H1 (cell line): ENCODE measurements at places on chromosomes 6 and 20. TPM values are rescaled to one million over a fixed set of nuclear protein-coding genes. Genes with fewer than 3 reads are reported as not detected.

- no peaks in the 10 kb centered on the region for H3K36me3 ChIP-seq
- H3K27me3 ChIP-seq: no peaks in the 10 kb centered on the region
- no peak overlapping the region for H3K27ac ChIP-seq
- H3K4me1 ChIP-seq: no peaks in the 10 kb centered on the region
- H3K4me3 ChIP-seq: no peak overlapping the region
Observed at GRCh38 chr6:116010790-116011401, 49.8 kb downstream of the FRK start.

- H3K4me3 ChIP-seq: no peak overlapping the region
- no peak for DNase-seq
- no peak overlapping the region for H3K27ac ChIP-seq
- H3K27me3 ChIP-seq: no peaks in the 10 kb centered on the region
- H3K4me1 ChIP-seq: no peaks in the 10 kb centered on the region
- no peaks in the 10 kb centered on the region for H3K36me3 ChIP-seq
Observed at GRCh38 chr6:108380876-108381275, 86.0 kb downstream of the AFG1L start.

HLA-DRA gene
- total RNA-seq: 4.1 and 5.0 TPM in 2 replicates

DNA sequence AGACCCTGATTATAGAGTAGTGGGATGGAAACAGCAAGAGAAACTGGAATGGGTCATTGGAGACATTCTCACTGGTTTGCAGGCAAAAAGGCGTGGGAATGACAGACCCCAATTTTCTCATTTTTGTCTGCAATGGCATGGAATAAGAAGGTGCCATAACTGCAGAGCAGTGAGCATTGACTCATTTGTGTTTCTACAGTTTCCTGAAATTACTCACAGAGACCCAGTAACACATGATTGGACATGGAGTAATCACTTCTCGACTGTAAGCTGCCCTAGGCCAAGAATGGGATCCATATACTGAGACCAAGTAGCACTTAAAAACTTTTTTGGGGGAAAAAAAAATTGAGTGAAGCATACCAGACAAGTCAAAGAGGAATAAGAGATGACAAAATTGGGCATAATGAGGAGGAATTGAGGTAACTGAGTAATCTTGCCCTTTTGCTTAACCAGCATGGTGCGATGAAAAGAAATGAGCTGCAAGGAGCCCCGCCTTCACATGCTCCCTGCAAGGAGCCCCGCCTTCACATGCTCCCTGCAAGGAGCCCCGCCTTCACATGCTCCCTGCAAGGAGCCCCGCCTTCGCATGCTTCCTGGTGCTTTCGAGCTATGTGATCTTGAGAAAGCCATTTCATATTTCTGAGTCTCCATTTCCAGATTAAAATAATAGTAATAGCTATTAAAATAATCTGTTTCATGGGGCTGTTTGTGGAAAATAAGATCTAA is 44.1 kb downstream of the NHSL1 start:
- no peak for DNase-seq
- H3K27me3 ChIP-seq: no peaks in the 10 kb centered on the region

HAO1 gene
- total RNA-seq: not detected in 2 replicates

- H3K36me3 ChIP-seq: no peaks in the 10 kb centered on the region
- H3K27me3 ChIP-seq: no peaks in the 10 kb centered on the region
- no peak overlapping the region for H3K4me3 ChIP-seq
- no peak for DNase-seq
Observed at GRCh38 chr6:142353690-142354089, 51.9 kb downstream of the ADGRG6 start.

BPIFA1 gene
- total RNA-seq: not detected in 2 replicates

PHACTR1 gene
- 17.1 and 17.3 TPM in 2 replicates for total RNA-seq

- H3K27me3 ChIP-seq: no peaks in the 10 kb centered on the region
- no peak for DNase-seq
- no peaks in the 10 kb centered on the region for H3K4me1 ChIP-seq
- H3K27ac ChIP-seq: no peak overlapping the region
Observed at GRCh38 chr6:157941101-157941863, 40.4 kb upstream of the SYNJ2 start.

GRCh38 chr6:104955927-104956730 is 778 bp upstream of the LIN28B start:
- H3K4me1 ChIP-seq: peaks cover 2% of the 10 kb centered on the region; the same call in 1 of the 2 replicates
- H3K36me3 ChIP-seq: peaks cover 21% of the 10 kb centered on the region; the same call in 1 of the 2 replicates
- DNase-seq: peak; percentile 72
- no peaks in the 10 kb centered on the region for H3K27me3 ChIP-seq

IRF4 gene
- total RNA-seq: 2.1 and 4.2 TPM in 2 replicates

- H3K27me3 ChIP-seq: no peaks in the 10 kb centered on the region
- no peaks in the 10 kb centered on the region for H3K4me1 ChIP-seq
- no peak overlapping the region for H3K4me3 ChIP-seq
- no peak overlapping the region for H3K27ac ChIP-seq
Observed at GRCh38 chr6:13668291-13668928, 43.2 kb downstream of the RANBP9 start.

DNA sequence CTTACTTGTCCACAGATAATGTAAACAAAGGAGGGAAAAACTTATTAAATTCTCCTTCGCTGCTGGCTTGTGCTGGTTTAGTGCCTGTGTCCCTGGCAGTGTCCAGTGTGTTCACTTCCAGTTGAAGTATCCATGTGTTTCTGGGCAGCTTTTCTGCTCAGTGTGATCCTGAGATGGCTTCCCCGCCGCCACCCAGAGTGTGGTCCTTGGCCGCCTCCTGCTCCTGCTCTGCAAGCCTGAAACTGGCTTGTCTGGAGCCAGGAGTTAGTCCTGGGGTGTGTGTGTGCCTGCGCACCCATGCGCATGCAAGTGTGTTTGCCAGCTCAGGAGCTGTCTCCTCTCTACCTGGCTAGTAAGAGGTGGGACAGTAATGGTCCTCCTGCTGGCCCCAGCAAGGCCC is 7.2 kb downstream of the BTBD3 start:
- no peak for DNase-seq
- H3K4me1 ChIP-seq: no peaks in the 10 kb centered on the region
- peaks cover 2% of the 10 kb centered on the region; the same call in 1 of the 2 replicates for H3K36me3 ChIP-seq
- no peak overlapping the region for H3K27ac ChIP-seq
- no peaks in the 10 kb centered on the region for H3K27me3 ChIP-seq
- no peak overlapping the region for H3K4me3 ChIP-seq

GRCh38 chr6:47352194-47352920 is 42.7 kb upstream of the TNFRSF21 start:
- H3K4me1 ChIP-seq: no peaks in the 10 kb centered on the region
- no peak for DNase-seq
- no peaks in the 10 kb centered on the region for H3K27me3 ChIP-seq
- H3K27ac ChIP-seq: no peak overlapping the region
- H3K4me3 ChIP-seq: no peak overlapping the region

- DNase-seq: no peak
- H3K27ac ChIP-seq: no peak overlapping the region
- no peak overlapping the region for H3K4me3 ChIP-seq
Observed at GRCh38 chr20:8914421-8914820, 154.5 kb upstream of the PLCB4 start.

- no peak overlapping the region for H3K4me3 ChIP-seq
- H3K4me1 ChIP-seq: peaks cover 27% of the 10 kb centered on the region
- H3K27ac ChIP-seq: no peak overlapping the region
- H3K27me3 ChIP-seq: no peaks in the 10 kb centered on the region
Observed at GRCh38 chr6:41601248-41601549, 37.1 kb upstream of the MDFI start.

- DNase-seq: no peak
- H3K4me1 ChIP-seq: no peaks in the 10 kb centered on the region
- H3K27ac ChIP-seq: no peak overlapping the region
- no peaks in the 10 kb centered on the region for H3K36me3 ChIP-seq
Observed at GRCh38 chr6:47810885-47811284, 29.1 kb downstream of the OPN5 start.

GSTA2 gene
- not detected in 2 replicates for total RNA-seq

DNA sequence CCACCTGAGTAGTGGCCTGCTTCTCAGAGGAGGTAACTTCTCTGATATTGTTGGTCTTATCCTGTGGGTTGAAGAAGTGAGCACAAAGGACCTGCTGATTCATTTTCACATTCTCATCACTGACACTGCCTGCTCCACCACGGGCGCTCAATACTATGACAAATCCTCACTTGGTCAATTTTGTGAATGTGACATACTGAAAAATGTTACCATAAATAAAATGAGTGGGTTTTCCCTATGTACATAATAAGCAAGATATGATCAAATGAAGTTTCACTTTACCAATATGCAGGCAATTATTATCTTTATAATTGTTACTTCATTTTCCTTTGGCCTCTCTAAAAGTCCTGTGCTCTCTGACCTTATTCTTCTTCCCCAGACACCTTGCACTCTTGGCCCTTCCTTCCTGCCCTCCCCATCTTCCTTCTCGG is 71.5 kb upstream of the RIPOR2 start:
- H3K4me1 ChIP-seq: 0 out of 2 replicates have a peak, but pooled peaks cover 3% of the 10 kb centered on the region
- H3K36me3 ChIP-seq: no peaks in the 10 kb centered on the region
- no peak for DNase-seq
- no peak overlapping the region for H3K27ac ChIP-seq
- H3K27me3 ChIP-seq: no peaks in the 10 kb centered on the region

GRCh38 chr20:60372275-60372674 is 414.1 kb downstream of the CDH26 start:
- no peaks in the 10 kb centered on the region; the same call in 1 of the 2 replicates for H3K27me3 ChIP-seq
- H3K4me1 ChIP-seq: no peaks in the 10 kb centered on the region
- no peaks in the 10 kb centered on the region for H3K36me3 ChIP-seq
- no peak overlapping the region for H3K4me3 ChIP-seq
- H3K27ac ChIP-seq: no peak overlapping the region
- no peak for DNase-seq

DNA sequence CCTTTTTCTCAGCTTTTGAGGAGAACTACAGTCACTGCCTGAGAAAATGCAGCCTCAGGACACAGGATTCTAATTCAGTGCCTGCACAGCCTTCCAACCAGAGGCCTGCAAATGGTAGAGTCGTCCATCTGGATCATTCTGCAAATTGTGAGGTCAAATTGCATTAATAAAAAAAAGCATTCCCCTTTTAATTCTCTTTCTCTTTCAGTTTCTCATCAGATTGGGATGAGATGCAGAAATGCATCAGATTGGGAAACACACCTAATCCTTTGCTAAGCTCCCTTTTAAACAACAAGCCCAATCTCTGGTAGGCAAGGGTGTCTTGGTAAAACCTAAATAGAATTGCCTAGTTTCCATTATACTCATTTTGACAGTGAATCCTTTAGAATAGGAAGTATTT is 838.8 kb downstream of the MAFB start:
- no peaks in the 10 kb centered on the region for H3K27me3 ChIP-seq
- no peak overlapping the region for H3K4me3 ChIP-seq
- no peak for DNase-seq

TBXT gene
- 0.24 and 0.25 TPM in 2 replicates for total RNA-seq

GRCh38 chr6:85449388-85449817 is 480 bp upstream of the NT5E start:
- no peak overlapping the region for H3K27ac ChIP-seq
- peaks cover 46% of the 10 kb centered on the region for H3K27me3 ChIP-seq
- H3K4me3 ChIP-seq: peak overlapping the region; percentile 80
- H3K4me1 ChIP-seq: no peaks in the 10 kb centered on the region
- no peaks in the 10 kb centered on the region for H3K36me3 ChIP-seq

DNA sequence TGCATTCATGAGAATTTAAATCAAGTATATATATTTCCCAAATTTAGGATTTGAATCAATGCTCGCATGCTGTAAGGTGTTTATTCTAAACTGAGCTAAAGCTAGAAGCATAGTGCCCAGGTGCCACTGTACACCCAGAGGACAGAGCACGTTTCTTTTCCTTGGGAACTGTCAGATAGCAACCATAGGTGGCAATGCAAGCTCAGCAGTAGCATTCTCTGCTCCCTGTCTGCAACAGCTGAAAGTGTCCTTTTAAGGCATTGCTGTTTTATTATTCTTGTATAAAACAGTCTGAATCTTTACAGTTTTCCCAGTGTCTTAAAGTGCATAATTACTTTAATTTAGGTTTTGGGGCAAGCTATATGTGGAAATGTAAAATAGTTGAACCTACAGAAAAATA is 443.4 kb upstream of the MMS22L start:
- H3K36me3 ChIP-seq: no peaks in the 10 kb centered on the region
- peak; percentile 9 for DNase-seq
- H3K27ac ChIP-seq: no peak overlapping the region
- no peaks in the 10 kb centered on the region; the same call in 1 of the 2 replicates for H3K4me1 ChIP-seq

- peaks cover 24% of the 10 kb centered on the region for H3K4me1 ChIP-seq
- no peaks in the 10 kb centered on the region for H3K36me3 ChIP-seq
- peak overlapping the region; percentile 60; the same call in 1 of the 2 replicates for H3K27ac ChIP-seq
- no peaks in the 10 kb centered on the region; the same call in 1 of the 2 replicates for H3K27me3 ChIP-seq
Observed at GRCh38 chr6:122790028-122790422, 967 bp downstream of the SMPDL3A start.

DNA sequence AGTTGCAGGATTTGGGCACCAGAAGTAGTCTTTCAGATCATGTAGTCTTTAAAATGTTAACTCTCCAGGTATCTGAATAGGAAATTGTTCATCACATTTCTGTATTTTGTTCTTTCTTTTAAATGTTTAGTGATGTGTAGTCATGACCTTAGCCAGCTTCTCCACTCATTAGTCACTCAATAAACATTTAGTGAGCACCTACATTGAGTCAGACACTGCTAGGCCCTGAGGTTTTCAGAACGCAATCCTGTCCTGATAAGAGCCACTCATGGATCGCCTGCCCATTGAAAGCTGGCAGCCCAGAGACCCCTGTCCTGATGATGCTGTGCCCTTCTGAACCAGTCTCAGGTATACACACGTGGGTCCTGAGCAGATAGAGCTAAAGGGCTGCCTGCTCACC is 163.4 kb upstream of the HEY2 start:
- no peak overlapping the region for H3K4me3 ChIP-seq
- H3K36me3 ChIP-seq: no peaks in the 10 kb centered on the region

TBX18 gene
- not detected in 2 replicates for total RNA-seq

GRCh38 chr20:18513208-18513607 is 5.5 kb downstream of the SEC23B start:
- H3K27ac ChIP-seq: no peak overlapping the region
- no peaks in the 10 kb centered on the region for H3K27me3 ChIP-seq
- H3K36me3 ChIP-seq: peaks cover 34% of the 10 kb centered on the region
- H3K4me3 ChIP-seq: no peak overlapping the region
- H3K4me1 ChIP-seq: peaks cover 4% of the 10 kb centered on the region

SLC17A3 gene
- total RNA-seq: not detected in 2 replicates

DNA sequence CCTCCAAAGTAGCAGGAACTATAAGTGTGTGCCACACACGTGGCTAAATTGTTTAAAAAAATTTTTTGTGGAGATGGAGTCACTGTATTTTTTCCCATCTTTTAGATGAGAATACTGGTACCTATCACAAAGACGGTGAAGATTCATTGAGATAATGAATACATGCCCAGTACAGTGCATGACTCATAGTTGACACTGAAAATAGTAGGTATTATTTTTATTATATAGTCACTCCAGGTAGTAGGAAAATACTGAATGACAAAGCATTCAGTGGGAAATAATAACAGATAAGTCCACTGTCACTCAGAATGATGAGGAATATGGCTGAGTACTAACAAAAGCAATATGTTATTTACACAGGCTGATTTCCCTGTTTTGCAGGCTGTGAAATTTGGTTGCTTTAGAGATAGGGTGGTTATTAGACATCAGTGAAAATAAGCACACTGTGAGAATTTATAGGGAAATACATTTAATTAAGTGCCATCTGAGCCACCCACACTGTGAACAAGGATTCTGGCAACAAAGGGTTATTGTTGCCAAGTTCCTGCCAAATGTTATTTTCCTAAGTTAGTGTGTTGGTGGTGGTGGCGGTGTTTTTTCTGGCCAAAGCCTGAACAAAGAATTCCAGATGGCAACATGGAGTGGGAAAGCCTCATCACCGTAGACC is 129.8 kb upstream of the FOXQ1 start:
- H3K36me3 ChIP-seq: no peaks in the 10 kb centered on the region
- no peak for DNase-seq
- H3K4me3 ChIP-seq: no peak overlapping the region
- no peak overlapping the region for H3K27ac ChIP-seq
